ENCODE measurements at places on chromosomes 2 and 18.

- DNase-seq, result no peak
These were observed 19.3 kb upstream of the CAVIN2 start for GRCh38 chr2:191866195-191866594.

- peak; percentile 61 for DNase-seq
These were observed 508.9 kb downstream of the FBXO15 start for GRCh38 chr18:73638709-73639108.

DNA sequence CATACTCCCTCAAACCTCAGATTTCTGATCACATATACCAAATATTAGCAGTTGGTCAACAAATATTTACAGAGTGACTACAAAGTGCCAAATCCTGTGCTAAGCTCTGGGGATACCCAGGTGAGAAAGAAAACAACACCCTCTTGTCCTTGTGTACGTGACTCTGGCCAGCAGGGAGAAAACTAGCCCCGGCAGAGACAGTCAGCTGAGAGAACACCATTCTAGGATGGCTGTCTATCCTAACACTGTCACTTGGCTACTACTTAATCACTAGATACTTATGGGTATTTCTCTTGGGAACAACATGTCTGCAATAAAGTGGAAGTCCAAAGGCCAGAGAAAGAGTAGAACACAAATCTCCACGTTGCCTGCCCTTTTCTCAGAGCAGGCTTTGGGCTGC, 57.9 kb upstream of the CD226 start:
- DNase-seq, result no peak

DNA sequence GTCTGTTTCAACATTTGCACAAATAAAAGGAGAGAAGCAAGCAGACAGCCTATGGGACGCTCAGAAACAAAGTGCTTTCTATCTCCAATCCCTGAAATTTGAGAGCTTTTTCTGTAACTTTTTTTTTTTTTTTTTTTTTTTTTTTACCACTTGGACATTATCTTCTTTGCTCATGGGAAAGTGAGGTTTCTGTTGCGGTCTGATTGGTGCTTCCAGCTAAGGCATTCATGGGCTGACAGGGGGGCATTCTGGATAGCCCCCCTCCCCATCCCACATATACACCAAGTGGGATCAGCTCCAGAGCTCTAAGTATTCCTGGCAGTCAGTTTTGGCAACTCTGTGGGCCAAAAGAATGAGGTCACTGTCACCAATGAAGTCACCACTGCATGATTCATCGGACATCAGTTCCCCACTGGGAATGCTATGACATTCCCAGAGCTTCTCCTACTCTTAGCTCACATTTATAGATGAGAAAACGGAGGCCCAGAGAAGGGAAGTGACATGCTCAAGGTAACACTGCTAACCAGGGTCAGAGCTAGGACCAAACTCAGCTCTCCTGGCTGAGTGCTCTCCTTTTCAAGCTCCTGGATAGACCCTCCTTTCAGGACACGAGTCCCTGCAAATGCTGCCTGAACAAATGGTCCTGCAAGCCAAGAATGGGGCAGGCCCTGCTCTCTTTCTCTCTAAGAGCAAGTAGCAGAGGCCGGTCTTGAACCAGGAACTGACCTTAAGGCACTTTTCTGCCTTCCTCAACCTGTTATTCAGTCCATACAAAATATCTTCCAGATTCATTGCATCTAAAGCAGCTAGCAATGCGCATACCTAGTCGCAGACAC, 61.3 kb downstream of the TMEM247 start:
- DNase-seq, result peak; percentile 72

DNA sequence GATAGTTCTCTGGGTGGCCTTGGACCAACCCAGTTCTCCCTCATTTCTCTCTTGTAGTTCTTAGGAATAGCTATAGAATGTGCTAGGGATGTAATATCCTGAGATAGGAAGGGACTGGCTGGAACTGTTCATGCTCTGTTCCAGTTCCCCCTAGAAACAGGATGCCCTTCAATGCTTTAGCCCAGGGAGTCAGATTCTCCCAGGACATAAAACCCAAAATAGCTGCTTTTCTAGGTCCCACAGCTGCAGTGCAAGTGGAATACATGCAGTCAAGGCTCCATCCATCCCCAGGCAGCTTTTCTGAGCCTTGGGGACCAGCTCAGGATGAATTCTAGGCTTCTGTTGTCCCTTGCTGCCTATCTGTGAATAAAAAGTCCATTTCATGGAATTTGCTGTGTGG, 257.3 kb upstream of the CTAGE1 start:
- DNase-seq, result no peak

GRCh38 chr2:108396845-108397244, 19.1 kb downstream of the SULT1C4 start:
- DNase-seq, result peak; percentile 42

GRCh38 chr18:28689588-28689987, 512.7 kb upstream of the CDH2 start:
- peak; percentile 23 for DNase-seq

GRCh38 chr2:238130696-238131628, 7.5 kb upstream of the KLHL30 start:
- no peak for DNase-seq

DNA sequence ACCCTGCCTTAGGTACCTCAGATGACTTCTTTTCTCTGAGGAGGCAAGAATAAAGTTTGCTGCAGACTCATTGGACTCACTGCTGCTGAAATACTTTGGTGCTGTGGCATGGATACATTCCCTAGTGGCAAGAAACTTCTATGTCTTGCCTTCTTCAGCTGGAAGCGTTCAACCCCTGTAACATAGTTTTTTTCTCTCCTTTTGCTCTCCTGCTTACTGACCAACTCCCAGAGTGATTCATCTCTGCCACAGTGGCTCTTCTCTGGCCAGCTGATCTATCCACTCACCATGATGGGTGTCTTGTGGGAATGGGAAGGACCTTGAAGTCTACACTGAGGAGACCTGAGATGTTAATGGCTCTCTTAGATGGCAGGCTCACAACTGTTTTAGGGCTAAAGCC, 309.3 kb upstream of the LRRTM4 start:
- DNase-seq, result no peak

DNA sequence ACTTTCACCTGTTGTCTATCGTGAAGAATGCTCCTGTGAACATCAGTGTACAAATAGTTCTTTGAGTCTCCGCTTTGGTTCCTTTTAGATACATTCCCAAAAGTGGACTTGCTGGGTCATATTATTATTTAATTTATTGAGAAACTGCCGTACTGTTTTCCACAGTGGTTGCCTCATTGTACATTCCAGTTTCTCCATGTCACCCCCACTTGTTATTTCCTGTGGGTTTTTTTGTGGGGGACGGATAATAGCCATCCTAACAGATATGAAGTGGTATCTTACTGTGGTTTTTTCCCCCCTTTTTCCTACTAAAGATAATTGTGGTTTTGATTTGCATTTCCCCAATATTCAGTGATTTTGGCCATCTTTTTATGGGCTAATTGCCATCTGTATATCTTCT, 53.8 kb downstream of the SMCHD1 start:
- no peak for DNase-seq

GRCh38 chr18:36440614-36441013, 143.1 kb downstream of the FHOD3 start:
- DNase-seq, result peak; percentile 33

DNA sequence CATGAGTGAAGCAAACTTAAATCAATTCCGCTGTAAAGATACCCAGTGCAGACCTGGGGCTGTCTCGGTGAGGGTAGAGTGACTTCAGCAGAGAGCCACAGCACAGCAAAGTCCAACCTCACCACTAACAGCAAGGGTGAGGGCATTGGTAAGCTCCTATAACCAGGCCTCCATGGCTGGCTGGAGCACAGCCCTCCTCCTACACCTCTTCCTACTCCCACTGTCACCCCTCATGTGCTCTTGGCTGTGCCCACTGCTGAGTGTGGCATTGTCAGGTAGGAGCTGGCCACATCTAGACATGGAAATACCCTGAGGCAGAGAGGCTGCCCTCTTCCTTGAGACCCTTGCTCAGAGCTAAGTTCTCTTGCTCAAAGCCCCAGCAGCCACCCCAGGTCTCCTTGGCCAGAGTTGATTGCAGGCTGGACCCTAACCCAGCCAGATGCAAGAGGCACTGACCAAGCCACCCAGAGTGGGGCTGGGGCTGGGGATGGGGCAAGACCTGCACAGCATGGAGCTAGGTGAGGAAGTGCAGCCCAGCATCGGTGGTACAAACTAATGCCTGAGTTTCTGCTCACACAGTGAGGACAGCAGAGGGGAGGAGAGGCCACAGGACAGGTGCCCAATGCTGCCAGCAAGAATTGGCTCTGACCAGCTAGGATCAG, 77.6 kb upstream of the RAB6C start:
- no peak for DNase-seq

DNA sequence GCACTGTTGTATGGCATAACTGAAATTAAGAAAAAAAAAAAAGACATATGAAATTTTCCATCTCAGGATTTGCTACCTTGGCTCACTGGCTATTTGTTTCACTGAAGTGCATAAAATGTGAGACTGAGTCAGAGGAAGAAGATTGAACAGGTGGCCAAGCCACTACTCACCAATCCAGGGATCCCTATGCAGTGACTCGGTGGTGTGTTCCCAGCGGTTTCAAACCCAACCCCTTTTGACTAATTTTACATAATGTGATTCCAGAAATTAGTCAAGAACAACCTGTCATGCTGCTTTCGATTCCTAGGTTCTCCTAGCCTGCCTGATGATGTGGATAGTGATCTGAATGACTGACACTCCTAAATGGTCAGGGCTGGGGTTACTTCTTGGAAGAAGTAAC, 77.3 kb downstream of the KLHL14 start:
- DNase-seq, result no peak

DNA sequence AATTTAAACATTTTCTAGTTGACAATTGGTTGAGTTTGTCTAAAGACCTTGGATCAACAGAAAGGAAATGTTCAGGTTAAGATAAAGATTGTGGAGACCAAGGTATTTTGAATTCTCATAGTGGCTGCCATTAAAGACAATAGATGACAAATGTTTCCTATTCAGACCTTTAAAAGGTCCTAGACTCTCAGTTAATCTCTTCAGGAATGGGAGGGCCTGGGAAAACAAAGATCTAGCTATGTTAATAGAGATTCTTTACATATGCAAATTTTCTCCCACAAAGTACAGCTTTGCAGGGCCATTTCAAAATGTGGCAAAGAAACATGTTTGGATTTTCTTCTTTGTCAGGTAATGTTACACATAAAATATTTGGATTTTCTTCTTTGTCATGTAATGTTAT, 403.9 kb downstream of the SPAG16 start:
- no peak for DNase-seq

DNA sequence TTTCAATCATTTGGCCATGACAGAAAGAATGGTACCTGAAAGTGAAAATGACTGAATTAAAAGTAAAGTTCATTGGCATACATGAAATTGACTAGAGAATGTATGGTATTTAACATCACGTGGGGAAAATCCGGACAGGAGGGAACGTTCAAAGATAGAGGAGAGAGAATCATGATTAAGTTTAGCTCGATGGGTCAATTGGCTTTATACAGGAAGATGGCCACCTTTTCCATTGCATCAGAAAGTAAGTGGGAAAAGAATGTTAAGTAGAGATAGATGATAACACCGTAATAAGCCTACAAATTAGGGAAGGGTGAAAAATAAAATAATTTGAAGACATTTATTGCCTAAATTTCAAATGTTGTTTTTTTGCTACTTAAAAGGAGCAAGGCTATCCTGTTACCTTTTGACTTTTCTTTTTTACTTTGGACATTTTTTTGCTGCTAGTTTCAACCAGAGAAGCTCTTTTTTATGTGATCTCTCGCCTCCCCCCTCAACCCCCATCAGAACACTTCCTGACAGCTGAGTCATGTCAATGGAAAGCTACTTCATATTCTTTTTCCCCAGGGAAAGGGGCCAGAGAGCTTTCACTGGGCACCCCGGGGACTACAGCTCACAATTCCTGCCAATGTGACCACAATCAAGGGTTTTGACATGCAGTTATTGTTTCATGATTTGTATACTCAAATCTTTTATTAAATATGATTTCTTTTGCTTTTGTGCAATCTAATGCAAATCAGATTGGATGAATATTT, 767 bp upstream of the CCDC102B start:
- DNase-seq, result peak; percentile 93

DNA sequence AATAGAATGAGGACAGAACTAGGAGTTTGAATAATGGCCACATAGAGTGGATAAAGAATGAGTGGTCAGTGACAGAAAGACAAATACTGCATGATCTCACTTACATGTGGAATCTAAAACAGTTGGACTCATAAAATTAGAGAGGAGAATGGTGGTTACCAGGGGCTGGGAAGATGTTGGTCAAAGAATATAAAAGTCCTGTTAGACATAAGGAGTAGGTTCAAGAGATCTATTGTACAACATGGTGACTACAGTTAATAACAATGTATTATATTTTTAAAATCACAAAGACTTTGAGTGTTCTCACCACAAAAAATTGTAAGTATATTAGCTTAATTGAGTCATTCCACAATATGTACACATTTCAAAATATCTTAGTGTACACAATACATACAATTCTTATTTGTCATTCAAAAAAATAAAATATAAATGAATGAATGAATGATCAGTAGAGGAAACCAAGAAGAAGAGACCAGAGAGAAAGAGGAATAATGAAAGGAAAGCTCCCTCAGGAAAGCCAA, 177.9 kb upstream of the VRK2 start:
- no peak for DNase-seq

DNA sequence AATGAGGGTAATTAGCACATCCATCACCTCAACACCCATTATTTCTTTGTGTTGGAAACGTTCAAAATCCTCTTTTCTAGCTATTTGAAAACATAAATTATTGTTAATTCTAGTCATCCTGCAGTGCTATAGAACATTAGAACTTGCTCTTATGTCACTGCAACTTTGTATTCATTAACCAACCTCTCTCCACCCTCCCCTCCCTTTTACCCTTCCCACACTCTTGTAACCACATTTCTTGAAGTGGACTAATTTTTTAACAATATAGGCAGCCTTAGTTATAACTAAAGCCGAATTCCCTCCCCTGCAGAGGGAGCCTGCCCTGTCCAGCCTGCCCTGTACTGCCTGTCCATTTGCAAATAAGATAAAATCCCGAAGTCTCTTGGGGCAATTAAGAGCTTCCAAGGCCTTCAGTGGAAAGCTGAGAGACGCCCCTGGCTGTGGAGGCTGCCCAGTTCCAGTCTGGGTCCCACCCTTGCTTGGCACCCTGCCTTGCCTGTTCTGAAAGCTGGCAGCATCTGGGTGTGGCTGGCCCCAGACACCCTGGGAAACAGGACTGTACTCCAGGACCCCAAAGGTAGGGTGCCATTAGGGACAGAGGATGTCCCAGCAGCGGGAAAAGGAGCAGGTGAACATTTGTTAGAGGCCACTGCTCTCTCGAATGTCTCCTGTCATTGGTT, 65.1 kb downstream of the MEX3C start:
- DNase-seq, result no peak

DNA sequence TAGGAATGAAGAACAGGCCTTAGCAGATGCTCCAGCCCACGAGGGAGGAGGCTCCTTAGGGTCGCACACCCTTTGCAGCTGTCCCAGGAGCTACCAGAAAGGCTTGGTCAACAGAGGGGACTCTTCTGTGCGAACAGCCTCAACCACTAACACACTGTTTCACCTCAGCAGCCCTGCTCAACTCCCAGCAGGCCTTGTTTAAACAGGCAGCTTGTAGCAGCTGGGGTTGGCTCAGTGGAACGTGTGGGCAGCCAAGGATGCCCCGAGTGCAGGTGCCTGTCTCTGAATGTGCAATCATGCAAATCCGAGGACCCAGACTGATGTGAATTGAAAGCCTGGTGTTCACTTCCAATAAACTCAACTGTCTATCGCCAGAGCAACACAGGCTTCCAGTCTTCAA, 88.7 kb upstream of the CXCR4 start:
- DNase-seq, result no peak

All from astrocyte of the spinal cord (primary cell).